Mucosa of descending colon (tissue), 3 donors: ENCODE measurements at places on chromosomes 2 and 18. TPM values are rescaled to one million over a fixed set of nuclear protein-coding genes. Genes with fewer than 3 reads are reported as not detected.

DNA sequence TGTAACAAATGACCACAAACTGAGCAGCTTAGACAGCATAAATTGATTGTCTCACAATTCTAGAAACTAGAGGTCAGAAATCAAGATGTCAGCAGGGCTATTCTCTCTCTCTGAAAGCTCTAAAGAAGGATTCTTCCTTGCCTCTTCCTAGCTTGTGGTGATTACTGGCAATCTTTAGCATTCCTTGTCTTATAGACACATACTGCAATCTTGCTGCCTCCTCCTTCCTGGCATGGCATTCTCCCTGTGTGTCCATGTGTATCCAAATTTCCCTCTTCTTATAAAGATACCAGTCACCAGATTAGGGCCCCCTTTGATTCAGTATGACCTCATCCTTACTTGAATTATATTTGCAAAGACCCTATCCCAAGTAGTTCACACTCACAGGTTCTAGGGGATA, 2.3 kb downstream of the ASB3 start:
- no peak for DNase-seq

DNA sequence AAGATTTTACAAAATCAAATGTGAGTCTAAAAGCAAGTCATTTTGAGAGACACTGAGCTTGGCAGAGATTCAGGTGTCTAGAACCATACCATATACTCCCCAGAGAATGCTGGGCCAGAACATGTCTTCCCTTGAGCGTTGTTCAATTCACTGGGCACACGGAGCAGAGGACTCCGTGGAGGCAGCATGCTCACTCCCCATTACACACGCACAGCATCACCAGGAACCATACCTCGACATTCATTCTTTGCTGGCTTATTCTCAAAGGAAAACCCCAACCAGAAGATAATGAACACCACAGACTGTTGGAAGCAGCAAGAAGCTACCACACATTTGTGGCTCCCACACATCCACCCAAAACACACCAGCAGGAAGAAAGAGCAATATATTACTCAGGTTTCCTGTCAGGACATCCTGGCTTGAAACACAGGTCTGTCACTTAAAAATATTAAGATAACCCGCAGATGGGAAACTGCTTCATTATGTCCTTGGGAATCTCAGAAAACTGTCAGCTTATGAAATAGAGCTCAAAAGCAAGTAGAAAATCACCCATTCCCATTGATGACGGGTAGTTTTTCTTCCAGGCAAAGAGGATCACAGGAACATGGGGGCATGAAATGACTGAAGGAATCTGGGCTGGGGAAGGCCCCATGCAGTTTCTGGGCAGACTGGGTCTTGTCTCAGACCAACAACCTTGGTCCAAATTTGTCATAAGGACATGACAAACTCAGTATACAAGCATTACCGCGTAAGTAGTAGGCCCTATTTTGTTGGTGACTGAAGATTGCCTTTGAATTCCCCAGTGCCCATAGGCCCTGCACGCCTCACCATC, 46.4 kb downstream of the PCBP1 start:
- no peak for DNase-seq

TNS1 gene
- total RNA-seq: 43.8 TPM

DNA sequence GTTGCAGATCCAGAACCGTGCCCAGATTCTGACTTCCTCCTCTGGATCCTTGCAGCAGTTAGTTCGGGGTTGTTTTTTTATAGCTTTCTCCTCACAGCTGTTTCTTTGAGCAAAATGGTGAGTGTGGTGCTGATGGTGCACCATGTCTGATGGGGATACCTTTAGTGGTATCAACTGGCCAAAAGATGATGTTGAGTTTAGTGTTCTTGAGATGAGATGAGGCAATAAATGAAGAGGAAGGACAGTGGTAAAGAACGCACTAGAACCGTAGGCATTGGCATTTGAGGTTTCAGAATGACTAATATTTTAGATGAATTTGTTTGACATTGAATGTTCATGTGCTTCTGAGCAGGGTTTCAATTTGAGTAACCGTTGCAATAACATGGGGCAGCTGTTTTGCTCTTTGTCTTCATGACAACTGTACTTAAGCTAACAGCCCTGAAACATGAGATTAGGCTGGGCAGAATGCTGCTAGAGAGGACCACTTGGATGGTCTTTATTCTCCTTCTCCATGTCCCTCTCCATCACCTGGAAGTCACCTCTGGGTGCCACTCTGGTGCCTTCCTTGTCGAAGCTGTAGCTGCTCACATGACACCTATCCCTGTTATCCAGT, 3.9 kb downstream of the CTLA4 start:
- no peak for DNase-seq

ERFE gene
- total RNA-seq: 0.38 TPM

- no peak for DNase-seq
Observed at GRCh38 chr2:240689975-240690374, 1.7 kb upstream of the AQP12A start.

GRCh38 chr2:122307763-122308162, 552.3 kb downstream of the TSN start:
- DNase-seq: no peak

IL36G gene
- not detected for total RNA-seq

- DNase-seq: no peak
Observed at GRCh38 chr2:127887082-127887775, 1.5 kb upstream of the AMMECR1L start.

STARD6 gene
- total RNA-seq: not detected

HOXD4 gene
- 4.7 TPM for total RNA-seq

- DNase-seq: no peak
Observed at GRCh38 chr18:42292654-42293053, 337.6 kb downstream of the PIK3C3 start.

GRCh38 chr18:72692086-72692485, 147.9 kb upstream of the CBLN2 start:
- DNase-seq: no peak

TRIM54 gene
- not detected for total RNA-seq

DNA sequence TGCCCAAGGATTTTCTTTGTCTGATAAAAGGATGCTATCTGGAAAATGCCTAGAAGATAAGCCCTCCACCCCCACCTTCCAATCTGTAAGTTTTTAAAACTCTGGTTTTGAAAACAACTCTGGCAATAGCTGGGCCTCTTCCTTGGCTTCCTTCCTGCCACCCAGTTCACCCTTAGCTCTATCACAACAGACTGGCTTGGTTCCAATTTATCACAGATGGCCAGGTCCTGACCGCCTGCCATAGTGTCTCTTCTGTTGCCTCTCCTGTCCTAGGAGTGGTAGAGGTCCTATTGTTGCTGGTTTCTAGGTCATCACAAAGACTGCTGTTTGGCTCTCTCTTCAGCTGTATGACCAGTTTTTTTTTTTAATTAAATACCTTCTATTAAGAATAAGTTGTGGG, 1727.9 kb upstream of the SLC39A10 start:
- no peak for DNase-seq

GRCh38 chr2:57536535-57537231, 509.9 kb upstream of the VRK2 start:
- no peak for DNase-seq

SPP2 gene
- total RNA-seq: not detected

DNA sequence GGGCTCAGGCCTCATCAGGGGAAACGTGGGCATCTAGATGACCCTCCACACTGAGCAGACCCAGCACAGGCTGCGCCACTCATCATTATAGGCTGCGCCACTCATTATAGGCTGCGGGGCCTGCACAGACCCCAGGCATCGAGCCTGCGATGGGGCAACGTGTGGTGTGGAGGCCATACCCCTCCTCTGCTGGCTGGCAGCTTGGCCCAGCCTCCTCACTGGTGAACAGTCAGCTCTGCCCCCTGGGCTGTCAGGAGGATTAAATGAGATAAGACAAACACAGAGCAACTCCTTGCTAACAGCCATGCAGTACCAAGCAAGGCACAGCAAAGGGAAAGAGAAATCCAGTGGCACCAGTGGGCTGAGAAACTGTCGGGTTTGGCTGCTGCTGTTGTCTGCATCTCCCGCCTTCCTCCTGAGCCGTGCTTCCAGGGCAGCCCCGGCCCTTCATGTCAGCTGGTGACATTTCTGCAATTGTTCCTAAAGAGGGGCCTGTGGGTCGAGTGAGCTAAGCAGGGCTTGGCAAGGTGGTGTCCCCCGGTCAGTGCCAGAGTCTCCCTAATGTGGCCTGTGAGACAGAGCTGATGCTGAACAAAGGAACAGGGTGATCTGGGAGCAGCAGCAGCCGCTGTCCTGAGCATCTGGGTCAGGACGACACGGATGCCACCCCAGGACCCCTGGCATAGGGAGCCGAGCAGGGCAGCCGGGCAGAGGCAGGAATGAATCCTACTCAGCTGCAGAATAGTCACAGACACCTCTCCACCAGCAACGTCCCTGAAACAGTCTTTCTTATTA, 48.7 kb downstream of the RRM2 start:
- no peak for DNase-seq

ARMC9 gene
- total RNA-seq: 32.2 TPM
